Fibroblast of upper back skin (primary cell): ENCODE measurements at places on chromosomes 4 and X.

- no peak for DNase-seq
Observed at GRCh38 chrX:123357941-123358340, 173.9 kb downstream of the GRIA3 start.

GRCh38 chrX:20718592-20719380 is 452.1 kb upstream of the RPS6KA3 start:
- DNase-seq, result no peak

DNA sequence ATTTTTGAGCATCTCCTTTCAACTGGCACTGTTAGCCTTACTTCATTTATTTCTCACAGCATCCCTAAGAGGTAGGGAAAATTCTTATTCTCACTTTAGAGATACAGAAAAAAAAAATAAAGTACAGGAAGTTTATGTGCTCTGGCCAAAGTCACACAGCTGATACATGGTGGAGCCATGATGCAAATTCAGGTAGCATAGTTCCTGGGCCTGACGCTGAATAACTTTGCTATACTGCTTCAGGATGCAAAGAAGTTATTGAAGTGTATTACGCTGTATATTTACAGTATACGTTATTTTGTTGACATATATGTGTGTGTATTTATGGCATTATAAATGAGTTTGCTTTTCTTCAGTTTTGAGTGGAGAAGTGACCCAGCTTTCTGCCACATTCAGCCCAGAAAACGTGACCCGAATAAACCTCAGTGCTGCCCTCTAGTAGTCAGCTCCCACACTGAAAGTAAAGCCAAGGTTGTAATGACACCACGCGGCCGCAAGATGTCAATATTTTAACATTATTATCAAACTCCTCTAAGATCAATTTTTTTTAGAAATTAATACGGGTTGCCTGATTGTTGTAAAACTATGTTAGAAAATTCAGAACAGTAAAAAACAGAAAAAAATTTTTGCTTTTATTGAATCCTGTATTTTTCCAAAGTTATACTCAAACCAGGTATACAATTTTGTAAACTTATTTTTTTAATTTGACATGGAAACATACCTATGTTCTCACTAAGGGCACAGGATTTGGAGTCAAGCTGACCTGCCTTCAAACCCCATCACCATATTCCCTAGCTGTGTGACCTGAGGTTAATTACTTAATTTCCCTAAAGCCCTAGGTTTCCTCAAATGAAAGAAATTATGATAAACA is 3.8 kb upstream of the GUCY2F start:
- peak; percentile 62 for DNase-seq

- no peak for DNase-seq
Observed at GRCh38 chrX:69286565-69286906, 121.3 kb upstream of the PJA1 start.

GRCh38 chr4:134544303-134544770 is 342.7 kb upstream of the PABPC4L start:
- peak; percentile 90 for DNase-seq

DNA sequence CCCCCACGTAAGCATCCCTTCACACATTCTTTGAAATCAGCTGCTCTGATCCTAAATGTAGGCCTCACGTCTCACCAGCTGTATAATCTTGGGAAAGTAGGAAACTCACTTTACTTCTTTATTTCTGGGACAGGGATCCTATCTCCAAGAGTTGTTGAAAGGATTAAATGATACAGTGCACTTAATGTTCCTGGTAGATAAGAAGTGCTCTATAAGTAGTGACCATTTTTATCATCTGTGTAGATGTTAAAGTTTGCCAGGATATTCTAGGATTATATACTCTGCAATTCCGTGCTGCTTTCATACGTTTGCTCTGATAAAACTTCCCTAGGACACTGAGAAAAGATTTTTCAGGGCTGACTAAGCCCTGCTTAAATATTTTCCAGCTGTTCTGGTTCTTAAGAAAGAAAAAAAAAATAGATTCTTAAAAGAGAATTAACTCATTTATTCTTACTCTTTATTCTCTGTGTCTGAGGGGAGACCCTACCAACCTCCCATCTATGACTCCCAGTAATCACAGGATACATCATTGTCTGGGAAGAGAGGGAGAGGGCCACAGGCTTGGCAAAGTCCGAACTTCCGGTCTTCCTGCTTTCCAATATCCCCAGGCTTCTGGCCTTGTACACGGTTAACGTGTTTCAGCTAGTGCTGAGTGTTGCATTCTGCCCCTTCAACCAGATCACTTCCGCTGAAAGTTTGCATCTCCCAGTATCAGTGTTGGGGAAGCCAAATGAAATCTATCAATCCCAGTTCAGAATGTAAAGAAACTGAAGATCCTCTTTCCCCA is 269.2 kb downstream of the TRIML1 start:
- peak; percentile 76 for DNase-seq

GRCh38 chrX:48475296-48475695 is 703 bp upstream of the FTSJ1 start:
- no peak for DNase-seq

- DNase-seq, result no peak
Observed at GRCh38 chr4:92615049-92615448, 311.3 kb downstream of the GRID2 start.

DNA sequence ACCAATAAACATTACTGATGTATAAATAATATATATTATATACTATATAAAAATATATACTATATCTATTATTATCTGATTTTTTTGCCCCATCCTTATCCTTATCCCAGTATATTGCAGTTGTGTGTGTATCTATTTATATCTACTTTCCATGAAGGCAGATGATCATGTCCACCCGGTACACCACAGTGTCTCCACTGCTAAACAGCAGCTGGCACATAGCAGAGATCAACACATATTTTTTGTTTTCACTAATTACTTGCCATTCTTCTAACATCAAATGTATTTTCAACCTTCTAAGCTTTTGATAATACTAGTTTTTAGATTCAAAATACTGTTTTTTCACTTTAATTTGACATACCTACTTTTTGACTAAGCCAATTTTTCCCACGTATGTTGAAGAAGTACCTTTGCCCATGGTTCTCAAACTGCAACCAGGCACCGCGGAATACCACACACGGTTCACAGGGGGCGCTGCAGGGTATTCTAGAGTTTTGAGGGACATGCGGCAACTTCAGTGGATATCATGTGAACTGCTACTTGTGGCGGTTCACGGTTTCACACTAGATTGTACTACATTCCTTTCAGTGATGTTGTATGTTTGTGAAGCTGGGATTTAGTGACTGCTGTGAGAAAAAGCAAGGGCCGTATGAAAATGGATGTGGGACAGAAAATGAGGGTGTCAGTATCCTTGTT is 182.5 kb upstream of the NPY2R start:
- peak; percentile 25 for DNase-seq

DNA sequence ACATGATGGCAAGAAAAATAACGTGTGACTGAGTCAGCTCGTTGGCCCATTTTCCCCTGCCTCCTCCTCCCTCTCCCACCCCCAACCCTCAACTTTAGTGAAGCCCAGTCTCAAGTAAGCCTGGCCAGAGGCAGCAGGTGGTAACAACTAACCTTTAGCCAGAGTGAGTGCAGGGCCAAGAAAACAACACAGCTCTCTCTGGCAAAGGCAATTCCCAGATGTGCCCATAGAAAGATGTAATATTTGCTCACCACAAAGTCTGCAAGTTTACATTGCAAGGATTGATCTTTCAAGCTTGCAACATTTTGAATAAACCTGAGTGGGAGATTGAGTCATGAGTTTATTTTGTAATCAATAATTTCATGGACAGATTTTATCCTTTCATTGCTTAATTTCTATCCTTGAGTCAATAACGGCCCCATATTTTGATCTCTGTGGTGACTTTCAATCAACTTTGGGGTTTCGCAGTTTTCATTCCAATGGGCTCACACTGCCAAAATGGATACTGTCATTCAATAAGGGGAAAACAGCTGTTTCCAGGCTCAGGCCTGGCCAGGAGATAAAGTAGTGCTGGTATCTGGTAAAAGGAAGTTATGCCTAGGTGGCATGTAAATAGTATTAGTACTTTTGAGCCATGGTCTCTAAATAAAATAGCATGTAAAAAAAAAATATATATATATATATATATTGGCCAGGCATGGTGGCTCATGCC is 130.7 kb upstream of the TMEM164 start:
- DNase-seq, result peak; percentile 29

- DNase-seq, result no peak
Observed at GRCh38 chr4:165556383-165556782, 177.6 kb downstream of the CPE start.

GRCh38 chr4:162131256-162131655 is 32.5 kb downstream of the FSTL5 start:
- DNase-seq, result no peak

GRCh38 chr4:178632415-178632814 is 1190.2 kb upstream of the AGA start:
- no peak for DNase-seq

GRCh38 chrX:41189156-41189555 is 103.9 kb downstream of the USP9X start:
- no peak for DNase-seq

DNA sequence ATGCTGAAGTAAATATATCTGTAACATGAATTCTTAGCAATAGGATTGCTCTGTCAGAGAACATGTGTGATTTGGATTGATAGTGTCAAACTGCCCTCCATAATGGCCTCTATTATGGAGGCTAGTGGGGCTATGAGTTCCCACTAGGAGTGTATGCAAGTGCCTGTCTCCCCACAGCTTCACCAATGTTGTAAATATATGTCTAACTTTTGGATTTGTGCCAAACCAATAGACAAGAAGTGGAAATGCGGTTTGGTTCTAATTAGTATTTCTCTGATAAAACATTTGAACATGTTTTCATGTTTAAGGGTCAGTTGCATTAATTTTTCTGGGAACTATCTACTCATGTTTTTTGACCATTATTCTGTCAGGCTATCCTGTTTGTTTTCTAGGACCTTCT is 28.1 kb downstream of the GPAT3 start:
- no peak for DNase-seq

GRCh38 chr4:106898621-106899230 is 137.4 kb downstream of the DKK2 start:
- peak; percentile 67 for DNase-seq

- DNase-seq, result no peak
Observed at GRCh38 chr4:573122-573892, 2.8 kb downstream of the TMEM271 start.

GRCh38 chrX:137545711-137546651 is 19.9 kb upstream of the ZIC3 start:
- DNase-seq, result no peak

DNA sequence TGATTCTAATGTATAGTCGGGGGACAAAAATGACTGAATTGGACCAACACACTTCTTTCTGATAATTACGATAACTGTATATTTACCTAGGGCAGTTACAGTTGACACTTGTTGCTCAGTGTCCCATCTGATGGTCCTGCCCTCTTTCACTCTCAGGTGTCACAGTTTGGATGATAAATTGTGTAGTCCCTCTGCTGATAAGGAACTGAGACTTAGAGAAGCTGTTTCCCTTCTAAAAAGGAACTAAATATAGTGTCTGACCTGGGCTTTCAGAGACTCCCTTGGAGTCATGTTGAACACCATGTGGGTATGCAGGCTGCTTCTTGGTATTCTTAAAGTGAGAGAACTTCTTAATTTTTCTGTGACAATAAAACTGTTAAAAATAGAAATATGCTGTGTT is 23.7 kb upstream of the PNPLA4 start:
- DNase-seq, result no peak

DNA sequence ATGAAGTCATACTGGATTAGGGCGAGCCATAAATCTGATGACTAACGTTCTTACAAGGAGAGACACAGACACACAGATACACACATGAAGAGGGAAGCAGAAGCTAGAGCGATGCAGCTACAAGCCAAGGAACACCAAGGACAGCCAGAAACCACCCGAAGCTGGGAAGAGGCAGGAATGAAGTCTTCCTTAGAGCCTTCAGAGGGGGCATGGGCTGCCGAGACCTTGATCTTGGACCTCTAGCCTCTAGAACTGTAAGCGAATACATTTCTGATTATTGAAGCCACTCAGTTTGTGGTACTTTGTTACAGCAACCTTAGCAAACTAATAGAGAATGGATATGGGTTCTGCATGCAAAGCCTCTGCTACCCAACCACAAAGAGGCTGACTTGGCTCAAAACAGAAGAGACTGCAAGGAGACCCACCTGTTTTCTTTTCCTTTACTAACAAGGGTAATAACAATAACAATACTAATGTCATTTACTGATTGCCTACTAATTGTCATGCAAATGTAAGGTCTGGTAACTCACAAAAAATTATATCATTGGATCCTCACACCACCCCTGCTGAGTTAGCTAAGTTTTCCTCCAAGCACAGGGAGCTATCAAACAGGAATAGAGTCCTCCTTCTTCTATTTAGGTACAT is 10.1 kb upstream of the LDB2 start:
- no peak for DNase-seq

DNA sequence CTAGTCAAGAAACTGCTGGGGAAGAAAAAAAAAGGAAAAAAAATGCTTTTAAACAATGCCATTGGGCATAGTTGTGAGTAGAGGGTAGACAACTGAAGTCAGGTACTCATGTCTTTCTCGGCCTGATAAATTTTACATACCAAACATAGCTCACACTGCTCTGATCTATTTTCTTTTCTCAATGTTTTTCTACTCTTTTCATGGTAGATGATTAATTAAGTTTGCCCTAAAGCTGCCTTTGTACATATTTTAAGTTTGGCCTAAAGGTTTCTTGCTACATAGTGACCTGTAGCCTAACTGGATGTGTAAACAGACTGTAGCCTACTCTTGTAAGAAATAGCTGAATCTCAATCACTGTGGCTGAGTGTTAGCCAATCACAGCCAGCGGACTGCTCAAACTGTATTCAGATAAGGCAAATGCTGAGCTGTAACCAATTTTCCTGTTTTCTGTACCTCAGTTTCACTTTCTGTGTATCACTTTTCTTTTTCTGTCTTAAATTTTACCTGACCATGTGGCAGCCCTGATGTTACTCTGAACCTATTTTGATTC is 121.0 kb downstream of the PCDH10 start:
- no peak for DNase-seq

GRCh38 chr4:110959041-110959643 is 336.3 kb upstream of the PITX2 start:
- peak; percentile 51 for DNase-seq

- DNase-seq, result no peak
Observed at GRCh38 chr4:130031858-130032257, 935.9 kb downstream of the C4orf33 start.

DNA sequence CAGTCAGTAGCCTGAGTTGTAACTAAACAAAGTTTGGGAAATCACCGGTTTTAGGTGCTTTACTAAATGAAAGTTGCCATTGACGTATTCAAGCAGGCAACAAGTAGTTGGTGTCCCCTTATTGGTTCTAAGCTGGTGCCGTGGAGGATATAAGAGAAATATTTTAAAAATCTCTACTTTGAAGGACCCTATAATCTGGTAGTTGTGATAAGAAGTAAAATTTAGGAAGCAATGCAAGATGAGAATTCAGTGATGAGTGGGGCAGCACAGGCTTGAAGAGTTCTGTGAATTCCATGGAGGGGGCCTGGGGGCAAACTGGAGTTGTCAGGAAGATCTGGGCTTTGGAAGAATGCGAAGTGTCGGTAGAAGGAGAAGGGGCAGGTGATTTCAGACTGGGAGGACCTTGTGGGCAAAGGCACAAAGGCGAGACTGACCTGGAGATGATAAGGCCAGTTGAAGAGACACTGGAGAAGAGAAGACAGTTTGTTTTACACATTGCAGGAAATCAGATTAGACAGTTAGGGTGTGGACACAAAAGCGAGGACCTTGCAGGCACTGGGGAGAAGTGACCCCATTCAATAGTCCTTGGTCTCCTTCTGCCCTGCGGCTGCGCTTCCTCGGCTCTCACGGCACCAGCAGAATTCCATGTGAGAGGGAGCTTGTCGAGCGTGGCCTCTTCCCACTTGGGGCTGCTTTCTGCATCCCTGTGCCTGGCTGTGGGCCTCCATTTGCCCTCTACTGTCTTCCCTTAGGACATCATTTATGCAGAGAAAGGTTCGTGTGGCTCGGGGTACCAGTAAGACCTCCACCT is 1.3 kb downstream of the RHOH start:
- DNase-seq, result no peak

GRCh38 chrX:115595049-115595448 is 34.1 kb downstream of the PLS3 start:
- no peak for DNase-seq
